Activated naive CD4-positive, alpha-beta T cell (primary cell): ENCODE measurements at places on chromosomes 7 and 10.

GRCh38 chr7:126806614-126807013 lies 446.1 kb downstream of the GRM8 start:
- no peak for DNase-seq

- DNase-seq: no peak
Observed at GRCh38 chr10:31949266-31949665, 20.6 kb upstream of the ARHGAP12 start.

DNA sequence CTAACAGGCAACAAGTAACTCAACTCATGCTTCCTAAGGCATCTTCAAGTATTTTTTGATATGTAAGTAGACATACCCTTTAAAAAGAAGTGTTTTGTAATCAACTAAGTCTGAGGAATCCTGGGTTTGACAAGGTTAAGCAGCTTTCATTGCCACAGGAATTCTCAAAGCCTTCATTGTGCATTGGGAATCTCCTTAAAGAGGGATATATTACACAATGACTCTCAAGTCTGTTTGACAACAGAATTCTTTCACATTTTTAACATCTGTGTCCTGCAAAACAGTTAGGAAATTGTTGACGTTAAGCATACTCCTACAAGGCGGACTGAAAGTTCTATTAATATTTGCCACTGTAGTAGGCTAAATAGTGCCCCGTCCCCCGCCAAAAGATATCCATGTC lies 71.4 kb downstream of the SGMS1 start:
- no peak for DNase-seq

DNA sequence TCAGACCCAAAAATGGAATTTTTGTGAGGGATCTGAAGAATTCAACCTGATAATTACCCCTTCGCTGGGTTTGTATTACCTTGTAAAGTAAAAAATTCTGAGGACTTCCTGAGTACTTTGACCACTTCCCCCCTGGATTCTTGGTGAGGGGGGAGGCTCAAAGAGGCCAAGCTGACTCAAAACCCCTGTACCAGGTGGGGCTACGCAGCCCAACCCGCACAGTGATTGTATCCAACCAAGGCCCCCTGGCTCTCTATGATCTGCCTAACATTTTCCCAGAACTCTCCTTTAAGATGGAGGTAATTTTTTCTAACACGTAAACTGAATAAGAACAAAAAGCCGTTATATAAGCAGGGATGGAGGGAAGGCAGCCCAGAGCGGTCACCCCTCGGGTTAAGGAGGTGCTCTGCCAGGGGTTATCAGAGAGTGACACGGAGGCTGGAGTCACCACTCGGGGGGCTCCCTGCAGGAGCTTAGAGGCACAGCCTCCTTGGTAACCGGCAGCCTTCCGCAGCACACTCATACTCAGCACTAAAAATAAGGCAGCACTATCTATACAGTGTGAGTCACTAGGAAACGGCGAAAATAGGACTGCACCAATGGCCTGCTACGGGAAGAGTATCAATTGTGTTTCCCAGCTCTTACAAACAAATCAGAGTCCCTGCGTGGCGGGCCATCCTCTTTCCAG lies 255.4 kb downstream of the ELMO1 start:
- DNase-seq: no peak

GRCh38 chr7:156578978-156579430 lies 61.6 kb upstream of the RNF32 start:
- no peak for DNase-seq

GRCh38 chr7:26213807-26214515 lies 12.4 kb downstream of the CBX3 start:
- no peak for DNase-seq

DNA sequence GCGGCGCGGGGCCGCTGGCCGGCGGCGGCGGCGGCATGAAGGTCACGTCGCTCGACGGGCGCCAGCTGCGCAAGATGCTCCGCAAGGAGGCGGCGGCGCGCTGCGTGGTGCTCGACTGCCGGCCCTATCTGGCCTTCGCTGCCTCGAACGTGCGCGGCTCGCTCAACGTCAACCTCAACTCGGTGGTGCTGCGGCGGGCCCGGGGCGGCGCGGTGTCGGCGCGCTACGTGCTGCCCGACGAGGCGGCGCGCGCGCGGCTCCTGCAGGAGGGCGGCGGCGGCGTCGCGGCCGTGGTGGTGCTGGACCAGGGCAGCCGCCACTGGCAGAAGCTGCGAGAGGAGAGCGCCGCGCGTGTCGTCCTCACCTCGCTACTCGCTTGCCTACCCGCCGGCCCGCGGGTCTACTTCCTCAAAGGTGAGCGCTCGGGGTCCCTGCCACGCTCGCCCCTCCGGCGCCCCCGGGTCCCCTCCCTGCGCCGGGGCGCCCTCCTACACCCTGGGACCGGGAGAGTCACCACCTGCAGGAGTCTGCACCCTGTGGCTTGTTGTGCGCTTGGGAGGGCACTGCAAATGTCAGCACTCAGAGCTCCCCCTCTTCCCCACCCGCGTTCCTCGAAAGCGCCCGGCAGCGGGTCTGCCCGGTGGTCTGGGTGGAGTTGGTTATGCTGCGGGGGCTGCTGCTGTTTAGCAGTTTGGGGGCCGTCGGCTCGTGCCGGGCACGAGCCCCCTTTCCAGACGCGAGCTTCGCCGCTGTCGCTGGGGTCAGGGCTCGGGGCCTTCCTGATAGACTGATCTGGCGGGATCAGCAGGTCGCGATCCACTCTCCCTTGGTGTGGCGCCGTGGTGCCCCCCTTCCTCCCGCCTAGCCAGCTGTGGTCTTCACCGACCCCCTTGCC lies 627 bp downstream of the DUSP5 start:
- DNase-seq: peak; percentile 22

DNA sequence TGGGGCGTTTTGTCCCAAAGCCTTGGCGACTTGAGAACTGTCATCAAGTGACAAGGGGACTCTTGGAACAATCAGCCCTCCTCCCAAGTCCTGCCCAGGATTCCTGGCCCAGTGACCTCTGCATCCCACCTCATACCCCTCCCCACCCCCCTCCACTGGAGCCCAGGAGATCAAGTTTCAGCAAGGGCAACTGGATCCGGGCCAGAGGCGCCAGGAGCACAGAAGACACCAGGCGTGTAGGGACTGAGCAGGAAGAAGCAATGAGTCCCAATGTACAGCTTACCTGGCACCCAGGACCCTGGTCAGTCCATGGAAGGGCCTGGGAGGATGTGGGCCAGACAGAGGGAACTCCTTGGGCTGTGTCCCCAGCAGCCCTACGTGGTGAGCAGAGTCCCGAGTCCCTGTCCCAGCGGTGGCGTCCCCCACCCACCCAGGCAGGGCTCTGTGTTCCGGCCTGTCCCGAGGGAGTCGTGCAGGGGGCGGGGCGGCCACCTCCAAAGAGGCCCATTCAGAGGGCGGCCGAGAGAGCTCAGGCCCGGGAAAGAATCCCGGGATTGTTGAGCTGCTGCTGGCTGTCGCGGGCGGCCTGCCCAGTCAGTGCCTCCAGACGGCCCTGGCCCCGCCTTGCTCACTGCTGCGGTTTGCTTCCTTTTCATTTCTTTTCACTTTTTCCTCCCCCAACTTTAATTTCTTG lies 254.1 kb downstream of the TNS3 start:
- DNase-seq: no peak

DNA sequence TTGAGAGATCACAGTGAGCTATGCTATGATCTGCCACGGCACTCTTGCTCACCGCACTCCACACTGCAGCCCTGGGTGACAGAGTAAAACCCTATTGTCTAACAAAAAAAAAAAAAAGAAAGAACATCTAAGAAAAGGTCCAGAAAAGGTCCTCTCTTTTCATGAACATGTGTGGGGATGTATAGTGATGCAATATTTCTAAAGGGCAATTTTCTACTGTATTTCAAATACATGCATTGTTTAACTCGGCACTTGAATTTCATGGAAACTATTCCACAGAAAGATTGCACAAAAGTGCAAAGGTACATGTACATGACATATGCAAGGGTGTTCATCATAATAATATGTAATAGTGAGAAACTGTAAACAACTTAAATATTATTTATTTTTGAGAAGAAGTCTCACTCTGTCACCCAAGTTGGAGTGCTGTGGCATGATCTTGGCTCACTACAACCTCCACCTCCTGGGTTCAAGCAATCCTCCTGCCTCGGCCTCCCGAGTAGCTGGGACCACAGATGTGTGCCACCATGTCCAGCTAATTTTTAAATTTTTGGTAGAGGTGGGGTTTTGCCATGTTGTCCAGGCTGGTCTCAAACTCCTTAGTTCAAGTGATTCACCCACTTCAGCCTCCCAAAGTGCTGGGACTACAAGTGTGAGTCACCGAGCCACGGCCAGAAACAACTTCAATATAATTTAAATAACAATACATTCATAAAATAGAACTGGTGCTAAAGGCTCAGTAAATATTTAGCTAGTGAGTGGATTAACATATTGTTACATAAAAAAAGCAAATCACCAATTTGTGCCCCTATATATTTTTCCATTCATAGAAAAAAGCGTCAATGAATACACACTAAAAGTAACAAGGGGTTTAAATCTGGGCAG lies 1.3 kb upstream of the PPRC1 start:
- no peak for DNase-seq
